ENCODE measurements at places on chromosomes 7 and 10.

DNA sequence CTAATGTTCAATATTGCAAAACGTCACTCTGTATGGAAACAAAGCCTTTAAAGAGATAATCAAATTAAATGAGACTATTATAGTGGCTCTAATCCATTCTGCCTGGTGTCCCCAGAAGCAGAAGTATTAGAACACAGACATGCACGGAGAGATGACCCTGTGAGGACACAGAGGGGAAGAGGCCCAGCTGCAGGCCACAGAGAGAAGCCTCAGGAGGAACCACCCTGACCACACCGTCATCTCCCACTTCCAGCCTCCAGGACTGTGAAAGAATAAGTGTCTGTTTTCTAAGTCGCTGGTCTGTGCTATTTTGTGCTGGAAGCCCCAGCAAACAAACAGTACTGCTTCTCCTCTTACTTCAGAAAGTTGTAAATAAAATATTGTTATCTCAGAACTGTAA lies 283.5 kb upstream of the ADARB2 start:
- no peak for DNase-seq

- no peak for DNase-seq
These were observed 86.5 kb upstream of the GRB10 start for GRCh38 chr7:50869108-50869725.

DNA sequence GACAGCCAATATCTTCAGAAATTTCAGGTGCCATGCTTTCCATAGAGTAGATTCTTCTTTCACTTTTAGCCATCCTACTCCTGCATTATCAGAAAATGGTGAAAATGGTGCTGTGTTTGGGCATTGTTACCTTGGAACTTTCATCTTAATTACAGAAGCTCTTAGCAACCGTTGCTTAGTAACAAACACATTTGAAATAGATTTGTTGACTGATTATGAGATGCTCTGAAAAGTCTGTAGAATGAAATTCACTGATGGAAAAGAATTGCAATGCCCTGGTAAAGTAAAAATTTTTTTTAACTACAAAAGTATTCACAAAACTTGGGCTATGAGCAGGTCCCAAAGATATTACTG lies 249.3 kb upstream of the NEBL start:
- DNase-seq: no peak

GRCh38 chr7:1842321-1843221 lies 172.5 kb downstream of the ELFN1 start:
- no peak for DNase-seq

DNA sequence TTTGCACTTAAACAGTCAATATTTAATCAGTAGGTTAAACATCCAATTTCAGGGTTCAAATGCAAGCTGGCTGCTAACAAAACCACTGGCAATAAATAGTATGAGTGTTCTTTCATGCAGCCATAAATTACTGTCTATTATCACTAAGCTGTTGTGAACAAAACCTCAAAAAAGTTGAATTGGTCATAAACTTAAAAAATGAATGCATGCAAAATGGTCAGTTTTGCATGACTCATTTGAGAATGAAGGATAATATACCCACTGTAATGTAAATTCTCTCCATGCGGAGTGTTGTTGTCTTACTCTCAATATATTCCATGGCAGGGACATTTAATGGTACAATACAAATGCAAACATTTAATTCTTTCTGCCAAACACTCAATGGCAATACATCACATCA lies 226.4 kb downstream of the MAGI2 start:
- DNase-seq: no peak

DNA sequence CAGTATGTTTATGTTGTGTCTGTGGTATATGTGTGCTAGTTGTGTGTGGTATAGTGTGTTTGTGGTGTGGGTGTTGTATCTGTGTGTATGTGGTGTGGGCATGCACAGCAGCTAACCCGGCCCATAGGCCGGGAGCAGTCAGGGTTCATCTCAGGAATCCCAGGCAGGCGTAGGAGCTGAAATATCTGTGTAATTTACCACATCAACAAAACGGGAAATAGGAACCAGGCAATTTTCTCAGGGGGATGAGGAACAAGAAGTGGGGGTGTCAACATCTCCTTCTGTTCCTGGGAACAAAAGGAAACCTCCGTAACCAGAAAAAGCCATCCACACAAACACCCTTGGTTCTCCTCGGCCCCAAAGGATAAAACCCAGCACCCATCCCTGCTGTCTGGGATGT lies 24.5 kb upstream of the ZNF488 start:
- no peak for DNase-seq

- DNase-seq: no peak
These were observed 23.1 kb downstream of the PLPP4 start for GRCh38 chr10:120480065-120480600.
